Activated T-helper 2 cell treated with anti-CD3 and anti-CD28 coated beads, Interferon-gamma antibody, Interleukin-2, Interleukin-4, amounts not matched to agents 10 μg/mL and 5 μg/mL and 100 μg/mL, durations not matched to agents 14 hours and 24 hours and 36 hours (primary cell): ENCODE measurements at places on chromosomes 7 and 10. TPM values are rescaled to one million over a fixed set of nuclear protein-coding genes. Genes with fewer than 3 reads are reported as not detected.
A peak's percentile ranks its signal among the peaks of the same experiment; 100 is the strongest.

GRCh38 chr10:77974396-77975074 is 48.0 kb upstream of the DLG5 start:
- H3K4me1 ChIP-seq, result peaks cover 8% of the 10 kb centered on the region
- H3K27me3 ChIP-seq, result no peaks in the 10 kb centered on the region
- DNase-seq, result no peak

DNA sequence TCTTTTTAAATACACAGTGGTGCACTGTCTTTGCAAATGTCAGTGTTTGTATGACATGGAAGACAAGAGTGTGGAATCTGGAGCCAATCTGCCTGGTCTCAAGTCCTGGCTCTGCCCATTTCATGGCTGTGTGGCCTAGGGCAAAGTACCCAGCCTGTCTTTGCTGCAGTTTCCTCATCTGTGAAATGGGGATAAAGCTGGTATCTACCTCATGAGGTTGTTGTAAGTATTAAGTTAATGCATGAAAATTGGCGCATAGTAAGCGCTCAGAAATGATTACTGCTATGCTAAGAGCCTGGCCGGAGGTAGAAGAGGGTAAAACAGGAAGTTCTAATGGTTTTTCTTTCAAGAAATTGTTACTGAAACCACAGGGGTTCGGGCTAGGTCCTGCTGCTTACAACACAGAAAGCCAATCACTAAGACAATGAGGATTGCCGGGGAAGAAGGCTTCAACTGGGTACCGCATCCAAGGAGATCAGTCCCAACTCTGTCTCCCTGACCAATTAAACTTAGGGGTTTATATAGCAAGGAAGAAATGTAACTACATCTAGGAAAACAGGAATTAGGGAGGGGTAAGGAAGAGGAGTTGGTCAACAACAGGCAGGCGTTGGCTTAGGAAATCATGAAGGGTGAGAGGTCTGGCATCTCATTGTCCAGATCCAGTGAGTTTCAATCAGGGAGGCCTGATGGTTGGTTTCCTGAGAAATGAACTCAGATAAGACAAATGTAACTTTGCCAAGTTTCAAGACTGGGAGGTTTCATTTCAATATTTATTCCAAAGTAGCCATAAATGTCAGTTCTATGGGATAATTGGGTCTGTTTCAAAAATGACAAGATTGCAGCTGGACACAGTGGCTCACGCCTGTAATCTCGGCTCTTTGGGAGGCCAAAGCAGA is 57.0 kb downstream of the CHST3 start:
- peaks cover 5% of the 10 kb centered on the region for H3K4me1 ChIP-seq
- no peak overlapping the region for H3K27ac ChIP-seq
- DNase-seq, result no peak
- H3K4me3 ChIP-seq, result no peak overlapping the region
- peaks cover 7% of the 10 kb centered on the region for H3K27me3 ChIP-seq
- H3K36me3 ChIP-seq, result no peaks in the 10 kb centered on the region

The VPS50 gene
- 14.8 and 15.6 TPM in 2 replicates for total RNA-seq

GRCh38 chr10:60974463-60975149 is 30.6 kb upstream of the RHOBTB1 start:
- no peak overlapping the region for H3K27ac ChIP-seq
- H3K27me3 ChIP-seq, result peaks cover 8% of the 10 kb centered on the region
- no peak overlapping the region for H3K4me3 ChIP-seq

GRCh38 chr10:5508786-5509185 is 9.4 kb upstream of the CALML5 start:
- no peak overlapping the region for H3K27ac ChIP-seq
- H3K36me3 ChIP-seq, result no peaks in the 10 kb centered on the region
- no peak for DNase-seq
- H3K4me3 ChIP-seq, result no peak overlapping the region
- H3K4me1 ChIP-seq, result peaks cover 8% of the 10 kb centered on the region

DNA sequence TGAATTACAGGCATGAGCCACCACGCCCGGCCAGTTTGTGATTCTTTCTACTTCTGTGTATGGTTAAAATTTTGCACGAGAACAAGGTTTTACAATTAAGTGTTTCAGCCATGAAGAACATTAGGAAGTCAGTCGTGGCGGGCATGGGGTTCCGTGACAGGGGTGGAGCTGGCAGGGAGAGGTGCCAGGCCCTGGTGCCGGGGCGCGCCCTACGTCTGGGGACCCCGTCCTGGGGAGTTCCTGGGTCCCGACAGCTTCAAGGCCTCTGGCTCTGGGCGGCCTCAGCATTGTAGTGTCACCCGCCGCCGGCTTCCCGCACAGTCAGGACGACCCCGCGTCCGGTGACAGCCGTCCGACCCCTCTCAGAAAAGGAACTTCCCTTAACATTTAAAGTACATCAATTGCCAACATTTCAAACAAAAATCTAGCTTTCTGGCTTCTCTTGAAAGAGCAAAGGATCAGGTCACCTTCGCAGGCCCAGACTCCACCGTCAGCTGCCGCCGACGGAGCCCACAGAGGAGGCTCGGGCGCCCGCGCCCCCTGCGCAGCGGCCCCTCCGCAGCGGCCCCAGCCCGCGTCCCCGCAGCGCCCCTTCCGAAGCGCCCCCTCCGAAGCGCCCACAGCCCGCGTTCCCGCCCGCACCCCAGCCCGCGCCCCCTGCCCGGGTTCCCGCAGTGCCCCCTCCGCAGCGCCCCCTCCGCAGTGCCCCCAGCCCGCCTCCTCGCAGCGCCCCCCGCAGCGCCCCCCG is 23.2 kb upstream of the MKI67 start:
- H3K4me1 ChIP-seq, result peaks cover 23% of the 10 kb centered on the region
- DNase-seq, result no peak
- H3K27me3 ChIP-seq, result peaks cover 38% of the 10 kb centered on the region
- H3K27ac ChIP-seq, result no peak overlapping the region
- H3K4me3 ChIP-seq, result peak overlapping the region; percentile 43

GRCh38 chr7:131546583-131547141 is 9.8 kb downstream of the PODXL start:
- H3K4me1 ChIP-seq, result peaks cover 2% of the 10 kb centered on the region
- no peak overlapping the region for H3K27ac ChIP-seq
- no peaks in the 10 kb centered on the region for H3K36me3 ChIP-seq
- DNase-seq, result peak; percentile 43

- H3K27me3 ChIP-seq, result no peaks in the 10 kb centered on the region
- H3K4me1 ChIP-seq, result peaks cover 22% of the 10 kb centered on the region
- DNase-seq, result no peak
- H3K4me3 ChIP-seq, result no peak overlapping the region
- no peaks in the 10 kb centered on the region for H3K36me3 ChIP-seq
Measured at GRCh38 chr10:69814251-69814650, 12.5 kb downstream of the COL13A1 start.

DNA sequence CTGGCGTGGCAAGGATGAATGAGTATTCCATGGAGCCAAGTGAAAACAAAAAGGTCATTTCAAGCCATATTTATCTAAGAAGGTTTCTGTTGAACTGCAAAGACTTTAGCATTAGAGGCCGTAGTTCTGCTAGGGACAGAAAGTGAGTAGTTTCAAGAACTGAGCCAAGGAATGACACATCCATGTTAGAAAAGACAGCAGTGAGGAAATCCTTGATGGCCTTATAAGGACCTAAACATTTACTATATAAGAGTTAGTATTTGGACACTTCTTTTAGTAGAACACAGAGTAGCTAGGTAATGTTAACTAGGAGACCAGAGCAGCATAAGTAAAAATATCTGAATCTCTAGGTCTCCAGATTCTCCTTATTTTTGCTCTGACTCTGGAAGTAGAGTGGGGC is 329.8 kb upstream of the SEMA3D start:
- H3K27me3 ChIP-seq, result no peaks in the 10 kb centered on the region
- H3K4me1 ChIP-seq, result no peaks in the 10 kb centered on the region
- DNase-seq, result no peak
- H3K36me3 ChIP-seq, result no peaks in the 10 kb centered on the region
- H3K27ac ChIP-seq, result no peak overlapping the region

DNA sequence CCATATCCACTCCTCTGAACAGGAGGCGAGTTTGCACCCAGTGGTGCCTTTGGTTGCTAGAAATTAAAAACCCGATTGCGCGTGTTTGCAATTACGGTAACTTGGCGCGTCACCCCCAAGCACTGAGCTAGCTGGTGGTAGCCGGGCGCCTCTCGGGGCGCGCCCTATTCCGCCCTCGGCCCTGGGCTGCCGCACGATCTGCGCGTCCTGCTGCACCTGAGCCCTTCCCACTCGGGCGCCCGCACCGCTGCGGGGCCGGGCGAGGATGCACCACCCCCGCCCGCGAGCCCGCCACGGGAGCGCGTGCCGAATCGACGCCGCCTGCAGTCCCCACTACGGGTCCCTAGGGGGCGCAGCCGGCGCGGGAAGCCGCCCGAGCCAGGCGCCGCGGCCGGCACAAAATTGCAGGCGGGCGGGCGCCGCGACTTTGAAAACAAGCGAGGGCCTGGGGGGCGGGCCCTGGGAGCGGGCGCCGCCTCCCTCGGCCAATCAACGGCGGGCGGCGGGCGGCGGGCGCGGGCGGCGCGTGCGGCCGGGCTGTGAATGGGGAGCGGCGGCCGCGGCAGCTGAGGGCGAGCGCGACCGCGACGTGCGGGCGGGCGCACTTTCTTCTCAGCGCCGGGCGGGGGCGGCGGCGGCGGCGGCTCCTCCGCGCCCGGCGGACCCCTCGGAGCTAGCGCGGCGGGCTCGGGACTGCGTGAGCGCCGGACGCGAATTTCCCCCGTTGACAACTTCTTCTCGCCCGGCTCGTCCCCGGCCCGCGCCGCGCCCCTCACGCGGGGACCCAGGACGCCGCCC is at the start of gene SDK1:
Gene SDK1, plus strand, starts transcription at position 602 of the 798 bp plus-strand sequence. CDS start 335 bp downstream, outside the sequence.
- no peak within 1 kb of the TSS for H3K27ac ChIP-seq
- H3K36me3 ChIP-seq, result no peaks in the 10 kb centered on the region
- H3K27me3 ChIP-seq, result peaks cover 59% of the 10 kb centered on the region
- peak; percentile 87 for DNase-seq
- H3K4me1 ChIP-seq, result peaks cover 17% of the 10 kb centered on the region

DNA sequence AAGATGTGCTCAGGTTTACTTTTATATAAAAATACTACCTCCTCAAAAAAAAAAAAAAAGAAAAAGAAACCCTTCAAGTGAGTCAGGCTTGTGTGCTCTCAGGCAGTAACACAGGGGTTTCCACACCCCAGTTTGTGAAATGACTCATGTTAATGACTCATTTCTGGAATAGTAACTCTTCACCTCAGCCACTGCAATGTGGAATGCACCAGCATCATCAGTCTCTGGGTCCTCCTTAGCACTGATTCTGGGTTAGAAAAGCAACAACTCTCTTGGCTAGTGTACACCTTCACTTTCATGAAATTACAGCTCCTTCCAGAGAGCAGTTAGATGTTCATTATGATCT is 110.6 kb downstream of the EMX2 start:
- peak; percentile 52 for DNase-seq
- peaks cover 16% of the 10 kb centered on the region for H3K36me3 ChIP-seq
- peaks cover 2% of the 10 kb centered on the region for H3K27me3 ChIP-seq
- H3K27ac ChIP-seq, result peak overlapping the region; percentile 68
- no peak overlapping the region for H3K4me3 ChIP-seq
- H3K4me1 ChIP-seq, result peaks cover 35% of the 10 kb centered on the region

The UCMA gene
- not detected in 2 replicates for total RNA-seq

- H3K4me1 ChIP-seq, result no peaks in the 10 kb centered on the region
- DNase-seq, result no peak
- no peak overlapping the region for H3K4me3 ChIP-seq
- H3K27ac ChIP-seq, result no peak overlapping the region
- H3K36me3 ChIP-seq, result no peaks in the 10 kb centered on the region
- peaks cover 9% of the 10 kb centered on the region for H3K27me3 ChIP-seq
Measured at GRCh38 chr10:117516681-117517080, 25.9 kb upstream of the EMX2 start.

- H3K36me3 ChIP-seq, result no peaks in the 10 kb centered on the region
- H3K27me3 ChIP-seq, result peaks cover 5% of the 10 kb centered on the region
- peak; percentile 31 for DNase-seq
- H3K27ac ChIP-seq, result no peak overlapping the region
- no peak overlapping the region for H3K4me3 ChIP-seq
- no peaks in the 10 kb centered on the region for H3K4me1 ChIP-seq
Measured at GRCh38 chr10:69716711-69717560, 84.8 kb upstream of the COL13A1 start.

GRCh38 chr10:71659111-71659634 is 60.4 kb downstream of the C10orf105 start:
- no peaks in the 10 kb centered on the region for H3K27me3 ChIP-seq
- H3K27ac ChIP-seq, result no peak overlapping the region

- peaks cover 4% of the 10 kb centered on the region for H3K4me1 ChIP-seq
- no peak overlapping the region for H3K27ac ChIP-seq
- no peaks in the 10 kb centered on the region for H3K36me3 ChIP-seq
- DNase-seq, result no peak
- H3K4me3 ChIP-seq, result no peak overlapping the region
Measured at GRCh38 chr7:151385626-151386300, 24.1 kb downstream of the WDR86 start.

- no peaks in the 10 kb centered on the region for H3K4me1 ChIP-seq
- H3K27me3 ChIP-seq, result no peaks in the 10 kb centered on the region
- H3K36me3 ChIP-seq, result no peaks in the 10 kb centered on the region
- no peak for DNase-seq
- H3K4me3 ChIP-seq, result no peak overlapping the region
Measured at GRCh38 chr7:12328888-12329770, 74.5 kb downstream of the VWDE start.

DNA sequence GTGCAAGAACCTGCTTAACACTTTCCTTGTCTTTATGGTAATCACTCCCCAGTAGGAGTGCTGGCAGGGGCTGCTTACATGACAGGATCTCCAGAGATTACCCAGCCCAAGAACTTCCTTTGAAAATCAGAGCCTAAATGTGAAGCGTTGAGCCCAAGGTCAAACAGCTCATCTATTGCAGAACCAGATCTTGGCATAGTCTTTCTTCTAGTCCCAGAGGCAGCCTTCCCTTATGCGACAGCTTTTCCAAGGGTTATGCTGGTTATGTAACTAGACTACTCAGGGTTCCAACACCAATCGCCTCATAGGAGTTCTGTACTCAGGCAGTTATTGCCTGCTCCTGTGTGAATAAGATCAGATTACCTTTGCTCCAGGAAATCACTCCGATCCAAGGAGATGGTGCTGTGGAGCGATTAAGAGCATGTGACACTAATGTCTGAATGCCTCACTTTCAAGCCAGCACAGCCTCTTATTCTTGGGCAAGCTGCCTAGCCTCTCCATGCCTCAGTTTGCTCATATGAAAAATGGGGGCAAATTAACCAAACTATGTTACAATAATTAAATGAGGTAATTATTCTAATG is 8.4 kb upstream of the LGI1 start:
- no peak overlapping the region for H3K27ac ChIP-seq
- no peak overlapping the region for H3K4me3 ChIP-seq
- peaks cover 2% of the 10 kb centered on the region for H3K4me1 ChIP-seq
- H3K27me3 ChIP-seq, result peaks cover 14% of the 10 kb centered on the region

DNA sequence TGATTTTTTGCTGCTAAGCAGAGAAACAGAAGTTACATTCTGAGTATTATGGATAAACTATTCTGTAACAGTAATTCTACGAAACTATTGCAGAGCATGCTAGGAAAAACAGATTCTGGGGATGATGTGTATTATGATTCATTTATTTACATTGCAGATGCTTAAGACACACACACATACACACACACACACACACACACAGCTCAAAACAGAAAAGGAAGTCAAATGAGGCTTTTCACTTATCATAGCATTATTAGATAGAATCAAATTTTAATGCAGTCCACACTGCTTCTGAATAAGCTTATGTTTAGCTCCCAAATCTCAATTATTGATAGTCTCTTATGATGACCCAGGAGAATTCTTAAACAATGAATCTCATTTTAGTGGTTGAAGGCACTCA is 307.2 kb downstream of the HGF start:
- H3K36me3 ChIP-seq, result no peaks in the 10 kb centered on the region
- no peaks in the 10 kb centered on the region for H3K4me1 ChIP-seq
- H3K27me3 ChIP-seq, result no peaks in the 10 kb centered on the region
- no peak overlapping the region for H3K27ac ChIP-seq
- no peak overlapping the region for H3K4me3 ChIP-seq
- DNase-seq, result no peak
